A673 (cell line): ENCODE measurements at places on chromosomes 5 and 9. TPM values are rescaled to one million over a fixed set of nuclear protein-coding genes. Genes with fewer than 3 reads are reported as not detected.

DNA sequence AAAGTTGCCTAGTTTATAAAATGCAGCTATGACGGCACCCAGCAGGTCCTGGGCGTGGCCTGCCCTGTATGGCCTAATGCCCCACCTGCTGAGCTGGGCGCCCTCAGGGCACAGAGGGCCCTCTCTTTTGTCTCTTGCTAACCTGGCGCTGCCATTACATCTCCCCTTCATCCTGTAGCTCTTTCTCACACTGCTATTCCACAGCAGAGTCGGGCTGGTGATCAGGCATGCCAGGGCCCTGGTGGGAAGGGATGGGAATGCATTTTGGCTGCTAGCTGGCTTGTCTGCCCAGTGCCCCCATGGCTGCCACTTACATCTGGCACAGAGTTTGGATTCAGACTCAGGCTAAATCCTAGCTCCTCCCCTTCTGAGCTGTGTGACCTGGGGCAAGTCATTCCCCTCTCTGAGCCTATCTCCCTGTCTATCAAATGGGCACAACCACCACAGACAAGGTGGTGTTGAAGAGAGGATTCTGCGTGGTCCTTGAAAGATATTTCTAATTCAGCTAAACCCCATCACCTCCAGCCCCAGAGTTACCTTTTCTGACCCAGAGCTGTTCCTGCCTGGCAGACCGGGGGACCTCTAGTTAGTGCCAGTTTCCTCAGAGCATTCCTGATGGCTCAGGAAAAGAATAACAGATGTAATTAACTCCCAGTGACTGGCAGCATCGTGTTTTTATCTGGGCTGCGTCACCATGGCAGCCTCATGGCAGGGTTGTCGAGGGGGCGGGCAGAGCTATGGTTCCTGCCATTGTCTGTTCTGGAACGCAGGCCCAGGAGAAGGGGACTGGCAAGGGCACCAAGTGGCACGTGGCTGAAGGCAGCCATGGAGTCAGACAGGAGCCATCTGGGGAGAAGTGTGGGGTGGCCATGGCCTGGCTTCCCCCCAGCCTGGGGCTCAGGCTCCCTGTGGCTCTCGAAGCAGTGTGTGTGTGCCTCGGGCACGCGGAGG, 6.3 kb downstream of the PRR7 start:
- DNase-seq = no peak

DNA sequence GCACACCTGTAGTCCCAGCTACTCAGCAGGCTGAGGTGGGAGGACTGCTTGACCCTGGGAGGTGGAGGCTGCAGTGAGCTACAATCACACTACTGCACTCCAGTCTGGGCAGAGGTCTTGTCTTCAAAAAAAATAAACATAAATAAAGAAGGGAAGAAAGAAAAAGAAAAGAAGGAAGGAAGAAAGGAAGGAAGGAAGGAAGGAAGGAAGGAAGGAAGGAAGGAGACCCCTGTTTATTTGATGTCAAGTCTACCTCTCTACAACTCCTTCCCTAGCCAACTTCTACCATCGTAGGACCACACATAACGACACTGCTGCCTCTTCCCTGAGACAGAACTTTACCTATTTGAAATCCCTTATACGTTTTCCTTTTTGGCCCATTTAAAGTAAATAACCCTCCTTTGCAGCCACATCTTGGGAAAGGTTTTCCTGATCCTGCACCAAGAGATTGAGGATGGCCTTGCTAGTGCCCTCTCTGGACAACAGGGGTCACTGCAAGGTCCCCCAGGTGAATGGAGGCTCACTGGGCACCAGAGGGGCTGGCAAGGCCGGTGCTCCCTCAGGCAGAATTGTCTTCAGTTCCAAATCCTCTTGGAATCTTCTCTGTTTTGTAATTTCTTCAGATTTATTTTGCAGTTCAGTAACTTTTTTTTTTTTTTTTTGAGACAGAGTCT, 10.5 kb downstream of the RPS14 start:
- no peak for DNase-seq

ADRB2 gene
- total RNA-seq = not detected in 2 replicates

- no peak for DNase-seq
Measured at GRCh38 chr5:154541553-154541952, 63.5 kb upstream of the HAND1 start.

DNA sequence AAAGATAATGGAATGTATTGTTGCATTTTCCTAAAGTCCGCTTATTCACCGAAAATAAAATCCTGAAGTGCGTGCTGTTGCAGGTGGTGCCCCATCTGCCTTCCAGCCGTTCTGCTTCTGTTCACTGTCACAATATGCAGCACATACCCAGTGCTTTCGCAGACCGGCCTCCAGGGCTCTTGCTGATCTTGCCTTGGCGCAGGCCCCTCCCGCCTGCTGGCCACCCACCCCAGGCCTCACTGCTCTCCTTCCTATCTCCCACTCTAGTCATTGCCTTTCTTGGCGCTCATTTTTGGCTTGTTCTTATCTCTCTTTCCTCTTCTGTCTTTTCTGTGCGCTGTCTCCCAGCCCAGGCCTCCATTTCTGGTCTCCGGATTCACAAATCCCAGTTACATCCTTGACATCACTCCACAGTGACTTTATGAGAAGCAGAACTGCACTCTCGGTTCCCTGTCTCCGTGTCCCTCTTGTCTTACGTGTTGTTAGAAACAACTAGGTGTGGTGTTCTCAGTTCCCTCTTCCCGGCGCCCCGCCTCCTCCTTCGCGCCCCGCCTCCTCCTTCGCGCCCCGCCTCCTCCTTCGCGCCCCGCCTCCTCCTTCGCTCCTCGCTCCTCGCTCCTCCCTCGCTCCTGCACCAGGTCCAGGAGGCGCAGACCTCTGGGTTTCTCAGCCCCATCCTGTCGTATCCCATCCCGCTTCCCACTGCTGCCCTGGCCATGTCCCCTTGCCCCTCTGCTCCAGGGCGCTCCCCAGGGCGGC, 201.7 kb upstream of the OTULINL start:
- DNase-seq = no peak

GRCh38 chr5:16776611-16777251, 159.4 kb downstream of the MYO10 start:
- peak; percentile 45 for DNase-seq

- DNase-seq = no peak
Measured at GRCh38 chr5:78419396-78419795, 59.0 kb downstream of the SCAMP1 start.

DNA sequence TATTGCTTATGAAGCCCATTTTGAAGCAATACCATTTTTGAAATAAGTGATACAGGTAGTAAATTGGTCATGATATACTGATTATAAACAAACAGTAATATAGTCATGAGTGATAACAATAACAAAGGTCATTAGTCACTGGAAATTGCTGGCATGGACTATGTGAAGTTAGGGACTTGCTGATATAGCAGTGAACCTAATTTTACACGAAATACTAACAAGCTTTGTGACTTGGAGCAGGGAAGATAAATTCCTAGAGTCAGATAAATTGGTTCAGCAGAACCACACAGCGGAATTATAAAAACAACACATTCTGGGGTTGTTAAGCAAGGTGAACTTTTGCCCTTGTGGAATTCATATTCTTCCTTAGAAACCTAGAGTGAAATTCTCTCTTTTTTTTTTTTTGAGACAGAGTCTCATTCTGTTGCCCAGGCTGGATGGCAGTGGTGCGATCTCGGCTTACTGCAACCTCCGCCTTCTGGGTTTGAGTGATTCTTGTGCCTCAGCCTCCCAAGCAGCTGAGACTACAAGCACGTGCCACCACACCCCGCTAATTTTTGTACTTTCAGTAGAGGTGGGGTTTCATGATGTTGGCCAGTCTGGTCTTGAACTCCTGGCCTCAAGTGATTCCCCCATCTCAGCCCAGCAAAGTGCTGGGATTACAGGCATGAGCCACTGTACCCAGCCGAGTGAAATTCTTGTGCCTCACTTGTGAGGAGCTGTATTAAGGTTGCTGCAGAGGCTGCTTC, 6.0 kb downstream of the UGCG start:
- DNase-seq = no peak

MARVELD2 gene
- total RNA-seq = 0.32 and 0.39 TPM in 2 replicates

- DNase-seq = no peak
Measured at GRCh38 chr9:114059047-114059803, 18.9 kb downstream of the AMBP start.

- DNase-seq = peak; percentile 35
Measured at GRCh38 chr5:140131967-140132409, 6.3 kb downstream of the IGIP start.

PTGES2 gene
- total RNA-seq = 120 and 122 TPM in 2 replicates

DNA sequence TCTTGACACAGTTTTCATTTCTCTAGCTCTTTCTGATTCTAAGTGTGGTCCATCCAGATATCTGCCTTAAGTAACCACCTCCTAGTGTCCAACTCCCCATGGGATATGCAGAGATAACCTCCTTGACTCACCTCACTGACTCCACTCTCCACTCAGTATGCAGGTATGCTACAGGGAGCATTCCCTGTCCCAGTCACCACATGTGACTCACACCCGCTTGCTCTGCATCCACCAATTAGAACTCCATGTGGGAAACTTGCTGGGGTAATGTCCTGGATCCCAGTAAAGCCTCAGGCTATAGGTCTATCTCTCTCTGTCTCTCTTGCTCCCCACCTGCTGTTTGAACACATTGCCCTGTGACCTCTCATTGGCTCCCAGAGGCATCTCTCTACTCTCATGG, 563.9 kb downstream of the HTR1A start:
- DNase-seq = no peak

DNA sequence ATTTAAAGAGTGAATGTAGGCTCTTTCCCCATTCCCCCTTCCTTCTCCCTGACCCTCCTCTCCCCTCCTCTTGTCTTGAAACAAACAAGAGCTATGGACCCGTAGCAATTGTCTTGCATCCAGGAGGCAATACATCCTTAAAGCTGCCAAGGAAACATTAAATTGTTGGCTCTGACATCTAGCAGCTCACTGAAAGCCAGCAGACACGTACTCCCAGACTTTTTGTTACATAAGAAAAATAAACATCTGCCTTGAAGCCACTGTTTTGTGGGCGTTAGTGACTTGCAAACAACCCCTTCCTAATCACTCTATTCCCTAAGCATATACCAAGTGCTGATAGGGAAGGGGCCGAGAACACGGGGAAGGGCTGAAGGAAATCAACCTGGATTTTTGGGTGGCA, 8.6 kb downstream of the SLC45A2 start:
- no peak for DNase-seq

DNA sequence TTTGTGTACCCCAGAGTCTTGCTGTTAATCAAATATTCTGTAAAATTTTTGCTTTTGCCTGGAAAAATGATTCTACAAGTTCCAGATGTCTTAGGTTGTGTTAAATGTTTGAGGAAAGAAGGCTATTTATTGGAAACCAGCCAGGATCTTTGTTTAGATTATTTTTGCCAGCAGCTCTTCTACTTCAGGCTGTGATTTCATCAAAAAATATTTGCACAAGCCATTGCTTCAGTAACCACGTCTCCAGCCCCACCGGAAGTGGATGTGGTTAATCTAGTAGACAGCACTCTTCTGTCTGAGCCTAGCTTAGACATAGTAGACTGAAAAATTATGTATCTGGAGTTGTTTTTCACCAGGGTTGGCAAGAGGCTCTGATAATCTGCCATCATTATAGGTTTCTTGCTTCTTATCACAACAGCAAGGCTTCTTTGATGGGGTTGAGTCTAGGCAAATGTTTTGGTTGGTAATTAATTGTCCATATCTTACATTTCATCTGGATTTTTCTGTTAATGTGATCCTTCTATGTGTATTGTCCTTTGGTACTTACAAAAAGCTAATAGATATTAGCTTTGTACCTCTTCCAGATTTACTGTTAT, 17.1 kb downstream of the KCTD16 start:
- DNase-seq = peak; percentile 65

DNA sequence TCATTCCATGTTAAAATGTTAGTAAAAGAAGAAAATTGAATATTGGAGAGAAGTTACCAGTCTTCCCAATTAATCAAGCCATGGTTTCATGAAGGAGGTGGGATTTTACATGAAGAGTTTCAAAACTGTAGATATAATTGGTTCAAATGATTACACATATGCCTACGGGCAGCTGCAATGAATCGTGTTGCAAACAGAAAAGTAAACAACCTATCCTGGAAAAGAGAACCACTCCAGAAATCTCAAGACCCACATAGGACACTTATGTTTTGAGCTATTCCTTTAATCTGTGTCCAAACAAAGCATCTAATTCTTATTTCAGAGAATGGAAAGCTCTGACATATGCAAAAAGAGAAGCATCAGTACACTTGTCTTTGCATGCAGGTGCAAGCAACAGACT, 340.2 kb downstream of the NDUFS4 start:
- DNase-seq = no peak

TAF9 gene
- total RNA-seq = 77.2 and 91.4 TPM in 2 replicates

DNA sequence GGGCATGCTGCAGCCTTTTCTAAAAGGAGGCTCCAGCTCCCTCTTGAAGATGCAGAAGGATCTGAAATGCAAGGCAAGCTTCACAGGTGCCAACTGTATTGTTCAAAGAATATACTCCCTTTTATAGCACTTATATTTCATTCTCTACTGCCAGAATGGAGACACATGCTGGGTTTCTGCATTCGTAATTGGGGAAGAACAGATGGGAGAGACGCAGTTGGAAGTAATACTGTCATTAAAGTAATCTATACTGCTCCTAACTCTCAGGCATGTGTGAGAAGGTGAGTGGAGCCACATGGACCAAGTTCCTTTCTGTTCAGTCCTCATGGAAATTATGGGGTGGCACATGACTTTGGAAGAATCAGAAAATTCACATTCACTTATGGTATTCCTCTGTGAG, 226.4 kb downstream of the TRIM32 start:
- no peak for DNase-seq

DNA sequence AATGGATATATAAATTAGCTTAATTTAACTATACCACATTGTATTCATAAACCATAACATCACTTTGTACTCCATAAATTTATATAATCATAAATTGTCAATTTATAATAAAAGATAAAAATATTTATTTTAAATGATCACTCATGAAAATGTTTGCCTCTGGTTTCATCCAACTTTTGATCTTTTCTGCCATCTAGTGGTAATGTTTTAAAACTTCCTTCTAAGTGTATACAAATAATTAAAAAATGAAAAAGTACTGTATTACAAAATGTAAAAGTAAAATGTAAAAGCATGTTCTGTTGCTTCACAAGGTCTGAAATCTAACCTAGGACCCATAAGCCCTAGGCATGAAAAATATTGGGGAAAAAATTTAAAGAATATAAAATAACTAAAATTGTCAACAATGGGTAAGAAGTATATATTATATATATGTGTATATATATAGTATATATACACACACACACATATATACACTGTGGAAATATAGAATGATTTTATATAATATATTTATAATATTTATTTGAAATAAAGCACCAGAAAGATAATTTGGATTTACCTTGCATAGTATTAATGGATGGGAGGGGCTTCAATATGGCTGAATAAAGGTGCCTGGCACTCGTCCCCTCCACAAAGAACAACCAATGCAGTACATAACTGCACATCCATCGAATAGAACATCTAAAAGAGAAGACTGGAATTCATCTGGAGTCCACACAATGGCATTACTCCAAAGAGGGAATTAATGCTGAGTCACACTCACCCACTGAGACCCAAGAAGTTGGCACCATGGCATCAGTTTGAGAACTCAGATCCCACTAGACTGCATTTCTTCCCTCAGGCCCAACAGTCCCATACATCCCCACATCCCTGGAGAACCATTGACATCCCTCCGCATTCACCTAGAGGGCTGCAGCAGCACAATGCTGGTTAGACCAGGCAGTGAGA, 32.5 kb downstream of the ANXA1 start:
- peak; percentile 74 for DNase-seq

FYB1 gene
- total RNA-seq = not detected in 2 replicates

- DNase-seq = no peak
Measured at GRCh38 chr9:29668732-29669131, 2095.5 kb upstream of the C9orf72 start.

- no peak for DNase-seq
Measured at GRCh38 chr5:157976429-157976828, 117.5 kb upstream of the CLINT1 start.

GRCh38 chr9:109880276-109881169, 100.5 kb downstream of the PALM2AKAP2 start:
- DNase-seq = peak; percentile 51
